ENCODE measurements at places on chromosomes 3 and 15. TPM values are rescaled to one million over a fixed set of nuclear protein-coding genes. Genes with fewer than 3 reads are reported as not detected.

- DNase-seq = no peak
These were observed 147.2 kb downstream of the STAG1 start for GRCh38 chr3:136604961-136605360.

The UCN2 gene
- 0.46 TPM for total RNA-seq

The GNB4 gene
- 36.7 TPM for total RNA-seq

DNA sequence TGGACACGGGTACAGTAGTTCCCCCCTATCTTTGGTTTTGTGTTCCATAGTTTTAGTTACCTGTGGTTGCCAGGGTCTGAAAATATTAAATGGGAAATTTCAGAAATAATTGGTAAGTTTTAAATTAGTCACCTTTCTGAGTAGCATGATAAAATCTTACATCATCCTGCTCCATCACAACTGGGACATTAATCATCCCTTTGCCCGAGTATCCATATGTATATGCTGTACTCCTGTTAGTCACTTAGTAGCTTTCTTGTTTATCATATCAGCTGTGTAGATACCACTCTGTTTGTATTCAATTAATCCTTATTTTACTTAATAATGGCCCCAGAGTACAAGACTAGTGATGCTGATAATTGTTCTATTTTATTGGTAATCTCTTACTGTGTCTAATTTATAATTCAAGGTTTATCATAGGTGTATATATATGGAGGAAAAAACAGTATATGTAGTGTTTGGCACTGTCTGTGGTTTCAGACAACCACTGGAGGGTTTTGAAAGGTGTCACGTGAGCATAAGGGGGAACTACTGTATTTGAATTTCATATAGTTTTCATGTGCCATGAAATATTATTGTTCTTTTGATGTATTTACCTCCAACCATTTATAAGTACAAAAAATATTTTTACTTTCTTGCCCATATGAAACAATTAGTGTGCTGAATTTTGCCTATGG lies 41.4 kb downstream of the CTDSPL2 start:
- DNase-seq = no peak

The PRR20G gene
- not detected for total RNA-seq

DNA sequence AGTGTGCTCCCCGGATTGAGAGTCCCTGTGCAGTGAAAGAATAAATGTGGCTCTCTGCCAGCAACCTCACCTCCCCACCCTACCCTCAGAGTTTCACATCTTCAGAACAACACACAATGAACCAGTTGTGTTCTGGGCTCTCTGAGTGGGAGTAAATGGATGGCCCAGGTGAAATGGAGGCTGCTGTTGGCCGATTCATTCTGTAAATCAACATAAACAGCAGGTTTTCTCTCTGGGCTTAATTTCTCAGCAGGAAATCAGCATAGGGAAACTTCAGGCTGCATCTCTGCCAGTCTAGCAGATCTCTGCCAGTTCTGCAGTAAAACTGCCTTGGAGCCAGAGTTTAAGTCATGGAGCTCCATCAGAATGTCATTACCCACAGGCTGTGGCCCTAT lies 54.6 kb upstream of the FURIN start:
- DNase-seq = no peak

DNA sequence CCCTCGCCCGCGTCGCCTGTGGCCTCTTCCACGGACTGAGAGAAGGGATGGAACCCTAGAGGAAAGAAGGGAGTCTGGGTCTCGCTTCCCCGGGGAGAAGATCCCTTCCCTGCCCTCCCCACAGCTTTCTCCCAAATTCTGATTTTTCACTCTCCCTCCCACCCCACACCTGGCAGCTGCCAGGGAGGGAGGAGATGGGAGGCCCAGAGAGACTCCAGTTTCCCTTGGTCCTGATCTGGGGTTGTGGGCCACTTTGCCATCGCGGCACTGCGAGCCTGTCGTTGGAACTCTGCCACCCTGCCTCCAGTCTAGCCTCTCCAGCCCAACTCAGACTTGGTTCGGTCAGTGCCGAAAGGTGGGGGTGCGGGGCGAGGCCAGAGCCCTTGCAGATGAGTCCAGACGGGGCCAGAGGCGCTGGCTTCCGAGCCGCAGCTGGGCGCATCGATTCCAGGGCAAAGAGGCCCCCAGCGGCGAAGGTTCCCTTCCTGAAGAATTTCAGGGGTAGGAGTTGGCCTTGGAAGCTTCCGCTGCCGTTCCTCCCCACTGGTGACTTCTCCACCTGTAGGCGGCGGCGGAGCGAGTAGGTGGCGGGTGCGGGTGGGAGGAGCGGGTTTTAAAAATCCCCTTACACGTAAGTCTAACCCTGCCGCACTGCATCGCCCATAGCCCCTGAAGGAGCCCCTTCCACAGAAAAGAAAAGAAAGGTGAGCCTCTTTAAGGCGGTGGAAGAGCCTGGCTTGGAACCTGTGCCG lies 5.2 kb downstream of the WNT5A start:
- peak; percentile 57 for DNase-seq

DNA sequence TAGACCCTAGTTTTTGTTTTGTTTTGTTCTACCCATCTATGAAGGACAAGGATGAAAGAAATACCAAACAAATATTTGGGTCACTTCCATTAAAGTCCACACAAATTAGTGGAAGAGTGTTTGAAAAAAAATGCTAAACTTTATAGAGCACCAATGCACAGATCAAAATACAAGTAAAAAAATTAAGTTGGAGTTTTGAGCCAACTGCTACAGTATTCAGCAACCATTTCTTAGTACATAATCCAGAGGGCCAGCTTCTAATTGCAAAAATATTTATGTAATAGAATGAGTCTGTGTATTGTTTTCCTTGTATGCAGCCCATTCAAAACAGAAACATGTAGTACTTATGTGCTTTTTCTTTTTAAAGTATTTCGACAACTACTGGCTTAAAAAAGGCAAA lies 121.1 kb downstream of the CBLB start:
- DNase-seq = no peak

The MYH15 gene
- 0.09 TPM for total RNA-seq

The AMIGO3 gene
- total RNA-seq = 3.9 TPM

DNA sequence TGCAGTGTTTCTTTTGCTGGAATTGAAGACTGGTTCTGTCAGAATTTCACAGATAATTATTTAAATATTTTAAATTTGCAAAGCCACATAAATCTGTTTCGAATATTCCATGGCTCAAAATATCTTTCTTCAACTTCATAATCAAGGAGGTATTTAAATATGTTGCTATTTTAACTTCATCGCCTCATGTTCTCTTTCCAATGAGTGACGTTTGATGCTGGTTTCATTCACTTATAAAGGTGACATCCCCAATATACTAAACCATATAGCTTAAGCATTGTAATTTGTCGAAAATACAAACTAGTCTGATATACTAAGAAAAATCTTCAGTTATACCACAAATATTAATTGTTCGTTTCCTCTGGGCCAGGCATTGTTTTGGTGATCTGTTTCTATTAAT lies 22.5 kb downstream of the MBNL1 start:
- no peak for DNase-seq

DNA sequence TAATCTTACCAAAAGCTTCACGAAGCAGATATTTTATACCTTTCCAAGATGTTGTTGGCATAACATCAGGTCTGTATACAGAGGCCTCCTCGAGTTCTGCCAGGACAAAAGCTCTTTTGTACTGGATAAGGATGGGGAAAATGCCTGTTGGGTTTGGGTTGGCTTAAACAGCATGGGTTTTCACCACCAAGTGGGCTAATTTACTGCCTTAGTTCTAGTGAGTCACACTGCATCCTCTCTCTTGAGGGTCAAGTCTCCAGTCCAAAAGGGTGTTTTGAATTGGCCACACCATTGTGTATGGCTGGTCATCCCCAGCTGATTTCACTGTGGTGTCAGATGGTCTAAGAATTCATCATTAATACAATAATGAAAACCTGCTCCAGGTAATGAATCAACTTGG lies 26.1 kb upstream of the BHLHE40 start:
- DNase-seq = no peak

DNA sequence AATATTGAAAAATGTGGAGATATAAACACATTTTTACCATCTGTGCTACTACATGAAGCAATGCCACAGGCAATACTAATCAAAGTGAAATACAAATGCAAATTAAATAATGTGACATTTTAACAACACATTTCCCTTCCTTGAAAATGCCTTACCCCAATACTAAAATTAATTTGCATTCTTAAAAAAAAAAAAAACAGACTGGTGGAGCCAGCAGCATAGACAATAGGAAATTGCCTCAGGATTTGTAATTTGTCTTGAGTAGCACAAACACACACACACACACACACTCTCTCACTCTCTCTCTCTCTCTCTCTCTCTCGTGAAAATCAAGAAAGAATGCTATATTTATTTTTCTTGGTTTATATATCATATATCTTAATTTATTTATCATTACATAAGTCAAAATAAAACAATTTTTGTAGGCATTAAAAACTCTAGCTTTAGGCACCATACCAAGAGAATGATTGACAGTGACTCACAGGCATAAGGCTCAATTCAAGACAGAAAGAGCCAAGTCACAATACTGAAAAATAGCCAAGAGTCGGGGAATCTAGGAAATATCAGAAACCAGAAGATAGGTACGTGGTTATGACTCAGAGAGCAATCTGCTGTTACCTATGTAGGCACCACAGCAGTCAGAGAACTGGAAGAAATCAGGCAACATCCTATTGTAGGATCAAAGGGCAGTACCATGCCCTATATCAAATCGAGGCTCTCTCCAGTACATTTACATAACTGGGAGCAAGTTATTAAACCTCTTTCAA lies 23.0 kb downstream of the SUCNR1 start:
- DNase-seq = no peak

DNA sequence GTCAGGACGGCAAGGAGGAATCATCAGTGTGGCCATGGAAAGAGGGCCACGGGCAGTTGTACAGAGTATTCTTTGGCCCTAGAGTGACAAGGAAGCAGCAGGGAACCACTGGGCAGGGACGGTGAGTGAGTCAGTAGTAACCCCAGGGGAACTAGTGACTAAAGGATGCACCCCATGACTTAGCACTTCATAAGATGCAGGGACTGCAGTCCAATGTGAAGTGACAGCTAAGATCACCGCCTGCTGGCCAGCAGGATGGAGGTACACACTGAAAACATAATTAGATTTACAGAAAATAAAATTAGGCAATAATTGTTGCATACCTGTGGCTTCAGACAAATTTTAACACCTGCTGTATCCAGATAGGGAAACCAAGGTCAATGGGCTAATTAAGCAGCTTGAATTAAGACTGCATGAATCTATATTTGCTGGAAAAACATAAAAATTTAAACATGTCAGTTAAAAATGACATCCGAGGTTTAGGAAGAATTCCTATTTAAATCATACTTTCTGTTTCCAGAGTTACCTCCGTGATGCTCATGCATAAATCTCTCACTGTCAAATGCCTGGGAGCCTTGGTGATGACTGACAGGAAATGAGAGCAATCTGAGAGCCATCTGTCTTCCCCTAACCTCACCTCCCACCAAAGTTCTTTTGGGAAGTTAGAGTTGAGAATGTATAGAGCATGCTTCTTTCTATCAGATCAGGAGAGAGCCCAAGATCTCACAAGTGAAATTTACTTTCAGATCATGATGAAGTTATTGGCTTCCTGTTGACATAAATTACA lies 56.5 kb downstream of the DCLK3 start:
- DNase-seq = no peak

DNA sequence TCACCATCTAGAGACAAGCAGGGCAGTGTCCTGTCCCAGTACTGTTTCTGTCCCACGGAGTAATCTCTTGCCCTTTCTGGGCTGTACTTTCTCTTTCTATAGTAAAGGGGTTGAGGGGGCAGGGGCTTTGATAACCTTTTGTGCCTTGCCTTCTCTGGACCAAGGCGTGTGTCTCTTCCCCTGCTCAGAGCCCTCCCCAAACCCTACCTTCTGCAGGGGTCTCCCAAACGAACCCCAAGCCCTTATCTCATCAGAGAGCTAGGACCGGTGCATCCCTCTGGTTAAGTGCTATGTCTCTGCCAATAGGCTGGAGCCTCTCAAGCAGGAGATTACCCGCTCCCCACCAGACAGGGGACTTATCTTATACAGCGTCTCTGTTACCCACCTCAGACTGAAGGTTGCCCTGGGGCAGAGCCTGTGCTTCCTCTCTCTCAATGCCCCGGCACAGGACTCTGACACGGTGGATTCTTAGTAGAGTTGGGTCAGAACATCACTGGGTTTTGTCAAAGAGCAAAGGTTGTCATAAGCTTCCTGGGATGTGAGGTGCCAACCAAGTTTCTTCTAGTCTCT lies 2.9 kb downstream of the PLEKHO2 start:
- no peak for DNase-seq

GRCh38 chr3:35954413-35954812 lies 315.1 kb downstream of the ARPP21 start:
- no peak for DNase-seq

DNA sequence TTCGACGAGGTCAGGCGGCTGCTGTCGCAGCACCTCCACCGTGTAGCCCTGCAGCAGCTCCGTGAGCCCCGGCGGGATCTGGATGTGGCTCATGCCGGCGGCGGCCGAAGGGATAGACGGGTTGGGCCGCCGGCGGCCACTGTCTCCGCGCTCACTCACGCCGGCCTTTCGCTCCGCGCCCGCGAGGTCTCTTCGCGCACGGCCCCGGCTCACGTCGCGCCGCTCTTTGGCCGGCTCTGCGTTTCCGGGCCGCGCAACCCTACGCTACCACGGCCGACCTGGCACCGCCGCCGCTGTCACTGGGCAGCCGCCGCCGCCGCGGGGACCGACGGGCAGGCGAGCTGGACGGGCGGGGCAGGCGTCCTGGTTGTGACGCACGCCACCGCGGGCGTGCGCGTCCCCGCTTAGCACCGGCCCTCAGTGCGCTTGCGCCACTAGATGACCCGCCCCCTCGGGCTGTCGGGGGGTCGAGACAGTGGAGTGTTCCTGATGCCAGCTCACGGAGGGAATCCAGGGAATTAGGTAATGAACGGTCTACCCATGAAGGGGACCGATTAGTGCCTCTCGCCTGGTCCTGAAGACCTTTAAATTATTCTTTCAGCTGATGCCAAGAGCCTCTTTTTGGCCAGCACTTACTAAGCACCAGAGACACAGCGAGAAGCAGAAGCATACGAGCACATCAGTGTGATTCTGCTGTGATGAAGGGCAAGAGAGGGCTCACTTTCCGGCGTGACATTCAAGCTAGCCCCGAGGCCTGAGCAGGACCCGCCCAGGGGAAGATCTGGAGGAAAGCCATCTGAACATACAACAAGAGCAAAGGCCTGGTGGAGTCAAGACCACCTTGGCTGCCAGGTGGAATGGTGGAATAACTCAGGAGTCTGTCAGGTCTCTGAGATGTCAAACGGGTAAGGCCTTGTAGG lies at the start of gene PRKAR2A:
Gene PRKAR2A, minus strand, starts transcription at position 371 of the 920 bp plus-strand sequence. Its CDS starts 278 bp downstream, at position 93.
- peak; percentile 85 for DNase-seq

- no peak for DNase-seq
These were observed 112.2 kb downstream of the RARB start for GRCh38 chr3:25540273-25540672.

DNA sequence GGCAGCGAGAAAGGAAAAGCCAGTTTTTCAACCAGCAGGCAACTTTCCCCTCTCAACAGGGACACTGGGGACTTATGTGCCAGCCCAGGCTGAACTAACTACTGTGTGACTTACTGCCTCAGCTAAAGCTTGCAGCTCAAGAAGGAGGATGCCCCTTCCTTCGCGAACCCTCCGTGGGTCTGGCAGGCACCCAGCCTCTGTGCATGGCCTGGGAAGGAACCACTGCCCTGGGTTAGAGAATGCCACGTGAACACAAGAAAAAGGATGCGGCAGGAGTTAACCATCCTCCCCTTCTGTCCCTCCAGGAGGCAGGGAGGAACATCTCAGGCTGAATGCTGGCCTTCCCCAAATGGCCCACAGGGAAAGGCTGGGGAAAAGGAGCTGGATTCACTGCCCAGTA lies 29.0 kb downstream of the CHDH start:
- no peak for DNase-seq

The SNURF gene
- 66.8 TPM for total RNA-seq

The MCTP2 gene
- 7.4 TPM for total RNA-seq

The FAM81A gene
- total RNA-seq = 2.4 TPM
